ENCODE measurements at places on chromosomes 6 and 20.

DNA sequence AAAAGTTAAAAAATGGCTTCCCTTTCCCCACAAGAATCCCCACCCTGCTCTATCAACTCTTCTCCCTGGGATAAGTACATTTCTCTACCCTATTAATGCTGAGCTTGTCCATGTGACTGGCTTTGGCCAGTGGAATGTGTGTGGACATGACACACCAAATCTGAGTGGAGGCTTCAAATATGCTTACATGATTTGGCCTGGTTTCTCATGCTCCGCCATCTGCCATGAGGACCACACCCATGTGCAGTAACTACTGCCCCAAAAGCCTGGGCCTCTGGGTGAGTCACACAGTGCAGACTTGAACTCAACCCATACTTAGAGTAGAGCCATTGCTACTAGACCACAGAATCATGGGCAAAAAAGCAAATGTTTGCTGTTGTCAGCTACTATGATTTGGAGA, 65.4 kb downstream of the PRND start:
- DNase-seq: no peak

DNA sequence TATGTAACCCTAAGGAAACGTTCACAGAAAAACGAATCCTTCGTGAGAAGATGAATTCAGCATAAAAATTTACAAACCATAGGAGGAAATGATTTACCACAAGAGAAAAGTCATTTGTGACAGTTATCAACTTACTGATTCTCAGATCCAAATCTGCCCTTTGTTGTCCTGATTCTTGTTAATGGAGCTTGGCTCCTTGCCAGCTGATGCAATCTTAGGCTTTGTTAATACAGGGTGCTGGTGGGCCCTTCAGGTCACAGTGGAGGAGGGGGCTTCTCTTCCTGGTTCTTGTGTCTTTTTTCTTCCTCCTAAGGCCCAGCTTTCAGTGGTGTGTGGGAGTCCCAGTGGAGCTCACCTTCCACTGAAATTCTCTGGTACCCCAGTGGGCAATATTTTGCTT, 108.4 kb upstream of the MAP3K7 start:
- no peak for DNase-seq

- DNase-seq: no peak
These were observed 157.0 kb upstream of the INSM1 start for GRCh38 chr20:20210943-20211273.

DNA sequence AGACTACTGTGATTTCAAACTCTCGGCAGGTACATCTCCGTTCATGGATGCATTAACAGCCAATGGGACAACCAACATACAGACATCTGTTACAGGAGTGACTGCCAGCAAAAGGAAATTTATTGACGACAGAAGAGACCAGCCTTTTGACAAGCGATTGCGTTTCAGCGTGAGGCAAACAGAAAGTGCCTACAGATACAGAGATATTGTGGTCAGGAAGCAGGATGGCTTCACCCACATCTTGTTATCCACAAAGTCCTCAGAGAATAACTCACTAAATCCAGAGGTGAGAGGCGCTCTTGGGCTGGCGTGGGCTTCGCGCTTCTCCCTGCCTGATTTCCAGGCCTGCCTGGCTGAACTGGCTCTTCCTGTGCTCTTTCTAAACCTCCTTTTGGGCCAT, 68.4 kb downstream of the RPP40 start:
- no peak for DNase-seq

- no peak for DNase-seq
These were observed 139.0 kb downstream of the PHACTR3 start for GRCh38 chr20:59743308-59743707.

DNA sequence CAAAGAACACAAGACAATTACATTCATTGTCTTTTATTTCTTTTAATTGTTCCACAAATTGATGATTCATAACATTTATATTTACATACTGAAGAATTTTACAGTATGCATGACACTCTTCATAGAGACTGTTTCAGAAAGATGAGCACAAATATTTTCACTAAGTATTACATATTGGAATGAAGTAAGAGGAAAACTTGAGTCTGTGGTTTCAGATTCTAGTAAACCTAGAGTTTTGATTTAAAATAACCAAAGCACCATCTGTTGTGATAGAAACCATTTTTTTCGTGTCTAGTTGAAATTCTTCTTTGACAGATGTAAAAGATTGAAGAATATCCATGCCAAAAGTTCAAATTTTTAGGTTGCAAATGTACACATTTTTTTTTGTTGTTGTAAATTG, 32.1 kb upstream of the OPN5 start:
- DNase-seq: no peak

DNA sequence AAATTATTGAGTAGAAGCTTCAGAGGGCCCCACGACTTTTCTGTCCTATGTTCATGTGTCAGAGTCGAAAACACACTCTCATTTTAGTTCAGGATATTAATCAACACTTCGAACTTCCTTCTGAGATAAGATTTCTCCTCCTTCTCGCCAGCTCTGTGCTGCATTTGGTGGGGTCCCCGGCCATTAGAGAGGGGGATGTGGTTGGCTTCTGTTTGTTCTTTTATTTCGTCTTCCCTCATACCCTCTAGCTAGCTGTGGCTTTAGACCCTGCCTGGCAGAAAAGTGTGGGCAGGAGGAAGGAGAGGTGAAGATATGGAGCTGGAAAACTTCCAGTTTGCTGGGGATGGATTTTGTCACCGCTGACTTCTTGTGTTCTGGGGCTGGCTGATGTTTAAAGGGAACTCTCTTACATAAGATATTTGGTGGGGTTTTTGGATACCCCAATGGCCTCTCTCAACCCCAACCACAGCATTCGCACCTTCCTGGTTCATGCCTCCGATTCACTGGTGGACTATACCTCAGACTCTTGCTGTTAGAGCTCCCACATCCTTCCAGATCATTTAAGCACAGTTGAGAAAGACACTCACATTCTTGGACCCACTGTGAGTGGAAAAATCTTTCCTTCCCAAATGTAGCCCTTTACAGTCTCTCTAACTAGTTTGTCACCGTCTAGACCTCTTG, 30.7 kb upstream of the TMX4 start:
- DNase-seq: no peak

DNA sequence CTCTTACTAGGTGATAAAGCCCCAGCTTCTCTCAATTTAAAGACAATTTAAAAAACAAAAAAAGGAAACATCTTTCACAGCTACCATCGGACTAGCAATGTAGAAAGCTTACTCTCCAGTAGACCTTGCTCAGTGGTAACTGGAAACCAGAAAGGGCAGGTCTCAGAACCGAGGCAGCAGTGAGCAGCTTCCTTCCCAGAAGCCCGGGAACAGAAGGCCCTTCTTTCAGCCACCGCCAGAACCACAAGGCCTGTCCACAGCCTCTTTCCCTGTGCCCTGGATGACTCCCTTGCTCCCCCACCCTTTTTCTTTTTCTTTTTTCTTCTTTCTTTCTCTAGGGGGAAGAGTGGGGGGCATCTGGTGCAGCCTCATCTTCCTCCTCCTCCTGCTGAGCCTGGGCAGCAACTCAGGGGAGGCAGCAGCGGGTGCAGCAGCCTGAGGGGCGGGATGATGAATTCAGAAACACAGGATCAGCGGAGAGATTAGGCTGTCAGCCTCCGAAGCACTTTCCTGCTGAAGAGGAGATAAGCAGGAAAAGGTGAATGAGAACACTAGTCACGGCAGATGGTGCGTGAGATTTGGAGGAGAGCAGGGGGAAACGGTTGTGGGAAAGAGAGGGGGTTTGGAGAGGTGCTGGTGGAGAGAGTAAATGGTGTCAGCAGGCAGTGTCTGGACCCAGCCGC, 158.5 kb downstream of the ID4 start:
- no peak for DNase-seq

GRCh38 chr20:50727792-50728485, 3.4 kb upstream of the PARD6B start:
- no peak for DNase-seq

GRCh38 chr20:48360342-48360975, 467.3 kb downstream of the PREX1 start:
- no peak for DNase-seq

- no peak for DNase-seq
These were observed 262.6 kb downstream of the NKAIN2 start for GRCh38 chr6:124066269-124066668.

DNA sequence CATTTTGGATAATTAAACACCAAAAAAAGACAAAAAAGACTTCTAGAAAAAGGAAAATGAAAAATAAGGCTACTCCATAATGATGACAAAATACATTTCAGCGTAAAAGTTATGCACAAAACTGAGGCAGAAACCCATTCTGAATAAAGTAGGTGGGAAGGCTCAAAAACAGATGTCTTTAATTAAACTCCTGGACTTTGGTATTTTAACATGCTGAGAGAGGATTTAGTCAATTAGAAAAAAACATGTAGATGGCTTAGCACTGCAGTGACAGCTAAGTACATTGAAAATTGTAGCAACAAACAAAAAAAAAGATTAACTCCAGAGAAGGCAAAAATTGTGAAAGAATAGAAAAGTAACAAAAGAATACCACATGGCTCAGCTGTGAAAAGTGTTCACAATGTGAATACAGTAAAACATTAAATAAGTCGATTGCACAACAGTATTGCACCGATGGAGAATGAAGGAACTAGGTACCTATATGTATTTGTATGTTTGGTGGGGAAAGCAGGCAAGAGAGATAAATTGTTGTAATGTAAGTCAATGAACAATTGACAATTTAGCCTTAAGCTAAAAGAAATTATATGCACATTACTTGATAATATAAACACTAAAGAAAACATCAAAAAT, 59.5 kb downstream of the TBC1D32 start:
- no peak for DNase-seq

DNA sequence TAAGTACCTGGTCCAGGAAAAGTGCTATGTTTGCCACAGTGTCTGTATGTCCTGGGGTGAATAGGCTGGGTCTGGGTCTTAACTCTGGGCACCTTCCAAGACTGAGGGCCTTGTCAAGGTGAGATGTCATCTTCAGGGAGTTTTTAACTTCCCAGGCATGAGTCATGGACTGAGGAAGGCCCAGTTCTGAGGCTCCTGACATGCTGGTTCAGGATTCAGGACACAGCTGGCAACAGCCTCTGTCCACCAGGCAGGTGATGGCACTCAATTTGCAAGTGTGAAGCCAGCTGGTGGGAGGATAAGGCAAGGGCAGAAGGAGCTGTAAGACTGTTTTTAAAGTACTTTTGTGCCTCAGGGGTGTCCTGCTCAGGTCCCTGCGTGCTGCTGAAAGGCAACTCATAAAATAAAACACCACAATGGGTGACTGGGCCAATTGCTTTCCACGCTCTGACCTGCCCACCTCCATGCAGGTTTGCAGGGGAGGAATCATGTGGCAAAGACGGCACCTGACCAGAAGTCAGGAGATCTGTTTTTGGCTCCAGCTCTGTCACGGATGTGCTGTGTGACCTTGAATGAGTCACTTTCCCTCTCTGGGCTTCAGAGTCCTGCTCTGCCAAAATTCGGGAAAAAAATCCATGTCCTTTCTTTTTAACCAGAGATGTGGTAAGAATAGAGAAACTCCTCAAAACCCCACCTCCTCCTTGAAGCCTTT, 4.9 kb upstream of the PACSIN1 start:
- DNase-seq: no peak

Measured in stimulated activated CD8-positive, alpha-beta memory T cell treated with anti-CD3 and anti-CD28 coated beads, Interleukin-4, amount 100 ng/mL, for 4 hours (primary cell).